ENCODE measurements at places on chromosomes 2 and 18.

DNA sequence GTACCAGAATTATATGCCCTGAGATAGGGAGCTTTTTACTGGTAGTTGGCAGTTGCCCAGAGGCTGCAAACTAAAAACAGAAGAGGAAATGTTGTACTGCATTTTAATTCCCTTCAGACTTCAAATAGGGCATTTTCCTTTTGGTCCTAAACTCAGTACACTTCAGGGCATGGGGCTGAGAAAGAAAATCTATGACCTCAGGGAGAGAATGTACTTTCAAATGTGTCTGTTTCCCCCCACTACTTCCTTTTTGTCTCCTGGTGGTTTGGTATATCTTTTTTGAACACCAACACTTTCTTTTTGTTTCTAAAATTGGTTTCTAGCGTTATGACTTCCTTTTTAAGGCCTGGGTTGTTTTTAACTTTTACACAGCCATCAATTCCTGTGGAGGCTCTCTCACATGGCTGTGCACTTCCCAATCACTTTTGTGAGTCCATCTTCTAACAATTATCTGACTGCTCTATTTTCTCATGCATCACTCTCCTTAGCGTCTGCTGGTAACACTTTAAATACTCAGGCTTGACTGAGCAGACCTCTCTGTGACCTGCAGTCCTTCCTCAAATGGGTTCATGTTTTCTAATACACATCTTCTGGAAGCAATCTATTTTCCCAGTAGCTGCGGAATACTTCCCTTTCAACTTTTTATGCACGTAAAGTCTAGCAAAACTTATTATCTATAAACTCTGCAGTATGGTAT lies 596.0 kb downstream of the LRP1B start:
- DNase-seq, result no peak

DNA sequence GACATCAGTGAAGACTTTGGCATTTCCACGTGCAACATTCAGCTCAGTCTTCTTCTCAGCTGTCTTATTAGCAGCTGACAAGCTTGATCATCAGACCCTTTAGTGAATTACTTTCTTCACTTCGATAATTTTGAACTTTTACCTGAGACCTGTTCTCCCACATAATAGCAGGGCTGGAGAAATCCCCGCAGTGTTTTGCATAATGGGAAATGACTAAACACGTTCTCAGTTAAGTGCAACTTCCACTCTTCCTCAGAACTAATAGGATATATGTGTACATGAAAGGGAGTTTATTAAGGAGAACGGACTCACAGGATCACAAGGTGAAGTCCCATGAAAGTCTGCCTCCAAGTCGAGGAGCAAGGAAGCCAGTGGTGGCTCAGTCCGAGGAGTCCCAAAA lies 28.8 kb upstream of the MBP start:
- no peak for DNase-seq

- no peak for DNase-seq
Measured at GRCh38 chr2:229714736-229715541, 584 bp upstream of the DNER start.

GRCh38 chr18:73023975-73024374 lies 156.2 kb upstream of the NETO1 start:
- DNase-seq, result peak; percentile 51

DNA sequence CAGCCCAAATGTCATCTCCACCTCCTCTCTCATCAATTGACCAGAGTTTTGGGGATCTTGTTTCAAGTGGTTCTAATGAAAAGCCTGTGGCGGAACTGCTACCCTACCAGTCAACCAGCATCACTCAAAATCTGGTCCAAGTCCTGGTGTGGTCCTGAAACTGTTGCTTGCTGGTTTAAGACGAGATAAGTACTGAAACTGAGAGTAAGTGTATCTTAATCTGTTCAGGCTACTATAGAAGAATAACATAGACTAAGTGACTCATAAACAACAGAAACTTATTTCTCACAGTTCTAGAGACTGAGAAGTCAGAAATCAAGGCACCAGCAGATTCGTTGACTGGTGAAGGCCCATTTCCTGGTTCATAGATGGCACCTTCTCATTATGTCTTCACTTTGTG lies 879 bp upstream of the GALNT5 start:
- no peak for DNase-seq

DNA sequence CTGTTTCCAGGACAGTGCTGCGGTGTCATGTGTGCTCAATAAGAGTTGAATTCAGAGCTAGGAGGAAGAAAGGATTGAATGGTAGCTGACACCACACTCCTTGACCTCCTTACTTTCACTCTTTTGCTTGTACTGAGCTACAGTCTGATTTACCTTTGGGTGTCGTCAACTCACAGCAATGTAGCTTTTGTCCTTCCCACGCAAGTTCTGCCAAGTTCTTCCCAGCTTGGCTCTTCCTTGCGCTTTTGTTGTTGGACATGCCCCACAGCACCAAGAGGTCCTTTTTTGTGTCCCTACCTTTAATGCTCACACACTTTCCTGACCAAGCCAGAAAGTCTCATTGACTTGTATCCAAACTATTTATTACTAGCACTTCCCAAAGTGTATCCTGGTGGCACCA lies 38.3 kb upstream of the ITGB6 start:
- no peak for DNase-seq
